ENCODE measurements at places on chromosomes 1 and 21.

DNA sequence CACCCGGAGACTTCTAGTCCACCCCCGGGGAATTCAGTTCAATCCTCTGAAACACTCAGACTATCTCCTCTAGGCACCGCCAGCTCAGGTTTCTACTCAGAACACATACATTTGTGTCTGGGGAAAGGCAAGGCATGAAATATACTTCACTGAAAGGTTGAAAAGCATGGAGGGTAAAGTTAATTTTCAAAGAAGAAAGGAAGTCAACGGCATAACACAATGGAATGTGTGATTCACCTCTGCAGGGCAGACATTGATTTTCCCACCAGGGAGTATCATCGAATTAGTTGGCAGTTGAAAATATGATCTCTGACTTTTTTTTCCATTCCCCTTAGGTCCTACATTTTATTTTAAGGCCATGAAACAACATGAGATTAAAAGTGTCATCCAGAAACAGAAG is 669.4 kb downstream of the SMYD3 start:
- no peak for DNase-seq

DNA sequence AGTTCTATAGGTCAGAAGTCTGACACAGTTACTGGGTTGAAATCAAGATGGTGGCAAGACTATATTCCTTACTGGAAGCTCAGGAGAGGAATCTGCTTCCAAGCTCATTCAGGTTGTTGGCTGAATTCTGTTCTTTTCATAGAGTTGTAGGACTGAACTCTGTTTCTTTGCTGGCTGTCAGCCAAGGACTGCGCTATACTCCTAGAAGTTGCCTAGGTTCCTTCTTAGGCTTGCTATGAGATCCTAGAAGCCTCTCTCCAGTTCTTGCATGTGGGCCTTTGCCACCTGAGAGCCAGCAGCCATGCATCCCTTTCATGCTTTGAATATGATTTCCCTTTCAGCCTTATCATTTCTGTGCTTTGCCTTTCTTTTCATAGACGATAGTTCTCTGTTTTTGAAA is 176.4 kb downstream of the RPS6KC1 start:
- DNase-seq: no peak

DNA sequence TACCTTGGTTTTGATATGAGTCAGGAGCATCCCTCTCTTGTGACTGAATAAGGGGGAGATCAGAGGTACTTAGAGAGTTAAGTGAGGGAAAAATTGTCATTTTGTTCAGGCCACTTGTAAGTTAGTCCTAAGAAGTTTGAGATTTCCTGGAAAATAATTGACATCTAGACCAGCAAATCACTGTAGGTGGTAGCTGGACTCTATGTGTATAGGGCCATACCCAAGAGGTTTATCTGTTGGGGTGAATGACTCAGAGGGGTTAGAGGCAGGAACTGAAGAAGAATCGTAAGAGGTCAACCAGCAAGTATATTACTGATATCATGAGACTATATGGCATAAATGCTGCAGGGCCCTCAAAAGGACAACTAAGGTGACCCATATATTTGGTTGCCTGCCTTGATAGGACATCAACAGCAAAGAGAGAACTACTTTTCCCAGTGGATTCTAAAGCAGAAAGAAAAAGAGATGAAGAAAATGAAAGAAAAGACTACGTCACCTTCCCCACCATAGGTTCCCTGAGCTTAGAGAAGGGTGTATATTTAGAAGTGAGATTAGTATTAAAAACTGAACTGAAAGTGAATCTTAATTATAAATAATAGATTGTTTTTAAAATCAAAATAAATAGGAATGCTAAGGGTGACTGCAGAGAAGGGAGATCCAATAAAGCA is 8.0 kb upstream of the RNPC3 start:
- no peak for DNase-seq

- DNase-seq: no peak
These were observed 312 bp downstream of the KIAA2013 start for GRCh38 chr1:11925938-11926292.
